ENCODE measurements at places on chromosomes 6 and 20.

- DNase-seq, result peak; percentile 64
These were observed at the start of gene HLA-F for GRCh38 chr6:29723262-29723665. TSS of gene HLA-F (plus strand) at chr6:29723434. CDS start at chr6:29723464, 30 bp downstream.

DNA sequence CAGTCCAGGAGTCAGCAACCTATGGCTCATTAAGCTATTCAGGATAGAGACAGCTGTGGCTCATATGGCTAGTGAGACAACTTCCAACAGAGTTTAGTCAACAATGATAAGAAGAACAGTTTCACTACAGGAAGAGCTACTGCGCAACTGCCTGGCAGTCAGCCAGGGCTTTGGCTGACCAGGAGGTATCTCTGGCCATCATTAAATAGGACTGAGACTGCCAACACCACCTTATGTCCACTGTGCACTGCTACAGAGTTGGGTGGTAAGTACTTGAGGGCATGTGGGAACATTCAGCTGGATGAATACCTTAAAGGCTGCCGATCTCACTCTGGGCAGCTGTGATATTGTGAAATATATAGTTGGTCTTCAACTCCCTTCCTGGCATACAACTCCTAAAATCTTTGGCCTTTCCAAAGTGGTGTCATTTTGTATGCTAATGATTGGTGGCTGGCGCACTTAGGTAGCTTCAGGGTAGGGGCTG is 52.2 kb upstream of the FAM83C start:
- DNase-seq, result no peak

GRCh38 chr6:36350681-36351571 is 14.2 kb upstream of the BNIP5 start:
- no peak for DNase-seq

DNA sequence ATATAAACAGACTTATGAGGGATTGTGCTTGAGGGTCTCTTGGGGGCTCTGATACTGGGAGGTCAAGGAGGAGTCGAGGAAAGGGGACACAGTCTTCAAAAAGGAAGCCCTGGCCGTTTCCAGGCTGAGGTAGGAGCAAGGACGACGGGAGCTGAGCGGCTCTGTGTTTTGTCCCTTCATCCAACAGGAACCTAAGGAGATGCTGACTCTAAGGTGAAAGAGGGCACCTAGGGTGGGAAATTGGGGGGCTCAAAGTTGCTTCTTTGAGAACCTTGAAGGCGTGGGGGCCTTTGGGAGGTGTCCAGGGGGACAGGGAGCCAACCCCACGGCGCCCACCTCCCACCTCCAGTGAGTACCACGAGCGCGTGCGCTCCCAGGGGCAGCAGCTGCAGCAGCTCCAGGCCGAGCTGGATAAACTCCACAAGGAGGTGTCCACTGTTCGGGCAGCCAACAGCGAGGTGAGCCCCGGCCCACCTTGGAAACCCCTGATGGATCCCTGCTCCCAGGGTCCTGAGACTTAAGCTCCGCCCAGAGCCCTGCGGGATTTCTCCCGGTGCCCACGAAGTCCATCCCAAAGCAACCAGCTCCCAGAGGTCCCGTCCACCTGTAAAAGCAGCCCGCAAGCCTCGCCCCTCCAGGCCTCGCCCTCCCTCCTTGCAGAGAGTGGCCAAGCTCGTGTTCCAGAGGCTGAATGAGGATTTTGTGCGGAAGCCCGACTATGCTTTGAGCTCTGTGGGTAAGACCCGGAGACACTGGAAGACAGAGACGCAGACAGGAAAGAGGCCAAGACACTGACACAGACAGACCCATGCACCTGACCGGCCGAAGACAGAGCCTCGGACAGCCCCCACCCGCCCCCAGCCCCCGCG is 2.9 kb downstream of the SPAG4 start:
- DNase-seq, result no peak

DNA sequence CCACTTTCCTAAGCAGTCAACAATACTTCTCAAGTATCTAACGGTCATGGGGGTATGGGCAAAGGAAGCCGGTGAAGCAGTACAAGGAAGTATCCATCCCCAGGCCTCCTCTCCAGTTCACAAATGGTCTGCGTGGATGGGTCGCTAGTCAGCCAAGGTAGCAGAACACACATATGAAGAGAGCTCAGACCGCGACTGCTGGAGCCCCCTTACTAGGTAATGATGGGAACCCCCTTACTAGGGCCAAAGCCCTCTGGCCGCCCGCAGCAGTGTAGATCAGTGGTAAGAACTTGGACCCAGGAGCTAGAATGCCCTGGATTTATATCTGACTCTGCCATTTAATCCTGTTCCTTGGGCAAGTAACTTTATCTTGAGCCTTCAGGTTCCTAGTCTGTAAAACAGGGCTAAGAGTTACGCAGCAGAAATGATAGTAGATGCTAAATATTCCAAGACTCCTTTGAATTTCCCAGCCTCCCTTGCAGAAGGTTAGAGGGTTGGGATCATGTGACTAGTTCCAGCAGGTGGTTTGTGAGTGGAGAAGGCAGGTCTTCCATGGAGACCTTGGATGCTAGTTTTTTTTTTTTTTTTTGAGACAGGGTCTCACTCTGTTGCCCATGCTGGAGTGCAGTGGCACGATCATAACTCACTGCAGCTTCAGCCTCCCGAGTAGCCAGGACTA is 2.1 kb upstream of the CLPSL2 start:
- no peak for DNase-seq

DNA sequence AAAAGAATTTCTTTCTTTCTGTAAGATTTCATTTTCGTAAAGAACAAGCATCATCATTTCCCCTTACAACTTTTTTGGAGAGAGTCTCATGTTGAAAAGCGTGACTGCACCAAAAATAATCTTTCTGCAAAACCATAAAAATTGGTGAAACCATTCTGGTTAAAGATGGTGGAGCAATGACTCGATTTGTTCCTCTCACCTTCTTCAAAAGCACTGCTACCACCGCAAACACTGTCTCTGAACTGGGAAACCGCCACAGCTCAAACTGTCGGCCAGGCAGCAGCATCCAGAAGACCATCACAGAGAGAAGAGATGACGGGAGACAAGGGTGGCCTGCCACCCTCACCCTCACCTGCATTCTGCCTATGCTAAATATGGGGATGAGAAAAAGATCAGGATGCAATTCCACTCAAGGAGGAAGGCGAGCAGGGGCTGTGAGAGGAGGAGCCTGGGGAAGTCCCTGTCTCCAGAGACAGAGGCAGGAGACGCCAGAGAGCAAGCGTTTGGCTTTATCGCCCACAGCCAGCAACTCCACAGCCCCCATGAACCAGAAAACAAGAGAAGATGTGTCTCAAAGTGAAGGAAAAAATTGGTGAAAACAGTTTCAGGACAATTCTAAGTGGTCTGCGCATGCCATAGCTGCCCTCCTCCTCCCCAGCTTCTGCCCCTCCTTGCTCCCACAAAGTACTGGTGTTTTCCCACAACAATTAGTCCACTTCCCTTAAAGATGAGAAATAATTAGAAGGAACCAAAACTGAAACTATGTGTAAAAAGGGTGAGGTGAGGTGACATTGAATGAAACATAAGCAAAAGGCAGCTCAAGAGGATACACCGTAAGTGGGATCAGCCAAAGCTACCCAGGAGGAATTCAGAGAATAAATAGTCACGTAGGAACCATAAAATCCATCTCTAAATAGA is 255.5 kb downstream of the KIF16B start:
- DNase-seq, result no peak

- no peak for DNase-seq
These were observed 374.9 kb upstream of the IRAK1BP1 start for GRCh38 chr6:78492351-78493017.
